HFFc6 (cell line): ENCODE measurements at places on chromosomes 3 and 15.
A peak's percentile ranks its signal among the peaks of the same experiment; 100 is the strongest.

GRCh38 chr15:61530769-61531168, 301.7 kb upstream of the RORA start:
- no peak for DNase-seq

GRCh38 chr3:69319652-69320051, 66.2 kb downstream of the FRMD4B start:
- DNase-seq, result no peak

- DNase-seq, result no peak
These were observed 1.7 kb downstream of the LYSMD4 start for GRCh38 chr15:99731336-99732123.

DNA sequence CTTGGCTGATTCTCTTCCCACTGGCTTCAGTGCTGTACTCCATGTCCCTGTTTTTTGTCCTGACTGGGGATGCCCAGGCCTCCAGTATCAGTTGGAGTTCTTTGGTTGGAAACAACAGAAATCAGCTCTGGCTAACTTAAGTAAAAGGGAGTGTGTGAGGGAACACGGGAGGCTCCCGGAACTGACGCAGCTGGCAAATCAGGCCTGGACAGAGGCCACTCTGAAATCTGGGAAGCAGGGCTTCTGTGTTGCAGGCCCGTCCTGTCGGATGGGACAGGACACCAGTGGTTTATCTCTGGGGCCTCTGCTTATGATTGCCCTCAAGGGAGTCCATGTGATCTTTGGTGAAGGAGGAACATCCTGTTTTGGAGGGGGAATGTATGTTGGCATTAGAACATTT, 124.3 kb downstream of the CHCHD6 start:
- no peak for DNase-seq

GRCh38 chr15:98381446-98381845, 266.9 kb upstream of the IGF1R start:
- DNase-seq, result no peak

- no peak for DNase-seq
These were observed 85.0 kb upstream of the STAC start for GRCh38 chr3:36295296-36295695.

- DNase-seq, result no peak
These were observed 400.9 kb upstream of the MCTP2 start for GRCh38 chr15:93830221-93831080.

DNA sequence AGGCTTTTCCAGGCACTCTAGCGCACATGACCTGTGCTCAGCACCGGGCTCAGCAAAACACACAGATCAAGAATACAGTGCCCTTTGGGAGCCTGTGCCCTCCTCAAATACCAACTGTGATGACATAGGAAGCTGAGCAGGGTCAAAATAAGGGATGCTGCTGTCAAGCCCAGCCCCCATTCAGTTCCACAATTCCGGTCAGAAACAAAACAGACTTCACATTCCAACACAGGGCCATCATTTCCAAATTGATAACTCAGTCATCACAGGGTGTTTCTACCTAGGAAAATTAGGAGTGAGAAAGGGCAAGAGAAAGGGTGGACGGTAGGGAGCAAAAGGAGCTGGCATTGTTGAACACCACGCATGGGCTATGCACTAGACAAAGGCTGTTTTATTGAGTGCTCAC, 158.4 kb upstream of the CCDC54 start:
- DNase-seq, result no peak

DNA sequence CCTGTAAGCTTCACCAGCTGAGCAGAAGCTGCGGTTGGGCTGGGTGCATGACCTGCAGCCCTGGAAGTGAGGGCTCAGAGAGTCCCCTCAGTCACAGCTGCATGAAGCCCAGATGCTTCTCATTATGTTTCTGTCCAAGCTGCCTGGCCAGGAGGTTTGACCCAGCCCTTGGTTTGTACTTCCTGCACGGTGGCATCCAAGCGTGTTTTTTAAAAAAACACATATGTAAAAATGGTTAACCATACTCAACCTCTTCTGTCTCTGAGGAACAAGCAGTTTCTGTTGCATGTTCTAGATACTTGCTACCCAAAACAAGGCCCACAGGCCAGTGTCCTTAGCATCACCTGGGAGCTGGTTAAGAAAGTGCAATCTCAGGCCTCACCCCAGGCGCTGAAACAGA, 76.0 kb upstream of the ATP10A start:
- DNase-seq, result no peak

DNA sequence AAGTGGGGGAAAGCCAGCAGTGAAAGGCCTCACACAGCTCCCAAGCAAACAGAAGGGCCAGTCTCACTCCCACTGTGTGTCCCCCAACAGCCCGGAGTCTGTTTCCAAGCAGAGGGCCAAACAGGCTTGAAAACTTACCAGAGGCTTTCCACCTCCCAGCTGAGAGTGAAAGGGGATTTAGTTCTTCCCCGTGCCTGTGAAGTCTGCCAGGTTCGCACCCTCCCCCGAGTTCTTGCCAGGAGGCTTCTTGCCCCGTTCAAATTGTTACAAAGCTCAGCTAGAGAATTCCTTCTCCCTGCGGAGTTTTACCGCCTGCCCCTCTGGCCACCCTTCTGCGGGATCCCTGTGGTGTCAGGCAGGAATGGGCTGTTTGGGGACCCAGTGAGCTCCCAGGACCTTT, 68.0 kb upstream of the WNT7A start:
- no peak for DNase-seq

DNA sequence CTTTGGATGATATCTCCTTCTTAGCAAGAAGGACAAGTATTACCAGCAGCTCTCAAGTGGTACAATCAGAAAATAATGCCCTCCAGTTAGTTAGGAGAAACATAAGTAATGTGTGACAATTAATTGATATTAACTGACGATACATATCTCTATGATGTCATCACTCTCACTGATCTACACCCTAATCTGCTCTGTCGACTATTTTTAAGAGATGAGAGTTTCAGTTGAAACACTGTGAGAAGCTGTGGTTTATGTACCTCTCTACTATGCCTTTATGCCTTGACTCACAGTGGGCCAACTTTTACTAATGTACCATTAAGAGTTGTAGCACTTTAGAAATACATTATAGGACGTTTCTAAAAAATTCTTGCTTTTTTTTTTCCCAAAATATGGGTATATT, 8.6 kb downstream of the CEP152 start:
- DNase-seq, result no peak

DNA sequence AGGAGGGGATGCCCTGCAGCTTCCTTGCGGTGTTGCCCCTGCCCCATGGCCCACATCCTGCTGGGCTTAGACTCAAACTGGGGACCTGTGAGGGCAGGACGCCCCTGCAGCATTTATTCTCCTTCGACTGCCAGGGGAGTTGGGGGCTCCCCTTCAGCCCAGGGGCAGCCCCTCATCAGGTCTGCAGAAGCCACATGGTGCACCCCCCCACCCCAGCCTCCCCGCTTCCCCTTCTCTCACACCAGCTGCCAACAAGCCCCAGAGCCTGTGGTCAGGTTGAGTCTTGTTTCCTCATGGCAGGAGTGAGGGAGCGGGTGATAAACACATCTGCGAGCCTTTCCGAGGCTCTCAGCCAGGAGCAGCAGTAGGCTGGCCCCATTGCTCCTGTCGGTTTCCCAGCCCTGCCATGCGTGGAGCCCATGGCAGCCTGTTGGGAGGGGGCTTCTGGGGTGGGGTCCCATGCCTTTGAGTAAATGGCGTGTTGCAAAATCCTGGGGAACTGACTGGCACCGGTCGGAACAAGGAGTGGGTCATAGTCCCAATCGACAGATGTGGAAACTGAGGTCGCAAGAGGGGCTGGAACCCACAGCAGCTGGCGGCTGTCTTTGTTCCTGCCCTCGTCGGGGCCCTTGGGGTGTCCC, 27.8 kb downstream of the WNT7A start:
- DNase-seq, result no peak

DNA sequence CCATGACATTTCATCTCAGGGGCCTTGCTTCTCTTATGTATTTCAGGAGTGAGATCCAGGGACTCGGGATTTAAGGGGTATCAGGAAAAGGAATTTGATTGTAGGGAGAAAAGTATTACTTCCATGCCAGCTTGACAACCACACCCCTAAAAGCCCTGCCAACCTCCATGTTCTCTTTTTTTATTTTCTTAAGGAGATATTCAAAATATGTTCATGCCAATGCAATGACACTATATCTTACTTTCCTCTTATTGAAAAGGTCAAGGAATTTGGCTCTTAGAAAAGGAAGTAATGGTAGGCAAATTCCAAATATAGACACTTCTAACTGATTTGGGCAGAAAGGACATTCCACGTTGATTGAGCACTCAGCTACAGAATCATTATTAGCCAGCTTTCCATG, 407.5 kb upstream of the NECTIN3 start:
- DNase-seq, result peak; percentile 2

DNA sequence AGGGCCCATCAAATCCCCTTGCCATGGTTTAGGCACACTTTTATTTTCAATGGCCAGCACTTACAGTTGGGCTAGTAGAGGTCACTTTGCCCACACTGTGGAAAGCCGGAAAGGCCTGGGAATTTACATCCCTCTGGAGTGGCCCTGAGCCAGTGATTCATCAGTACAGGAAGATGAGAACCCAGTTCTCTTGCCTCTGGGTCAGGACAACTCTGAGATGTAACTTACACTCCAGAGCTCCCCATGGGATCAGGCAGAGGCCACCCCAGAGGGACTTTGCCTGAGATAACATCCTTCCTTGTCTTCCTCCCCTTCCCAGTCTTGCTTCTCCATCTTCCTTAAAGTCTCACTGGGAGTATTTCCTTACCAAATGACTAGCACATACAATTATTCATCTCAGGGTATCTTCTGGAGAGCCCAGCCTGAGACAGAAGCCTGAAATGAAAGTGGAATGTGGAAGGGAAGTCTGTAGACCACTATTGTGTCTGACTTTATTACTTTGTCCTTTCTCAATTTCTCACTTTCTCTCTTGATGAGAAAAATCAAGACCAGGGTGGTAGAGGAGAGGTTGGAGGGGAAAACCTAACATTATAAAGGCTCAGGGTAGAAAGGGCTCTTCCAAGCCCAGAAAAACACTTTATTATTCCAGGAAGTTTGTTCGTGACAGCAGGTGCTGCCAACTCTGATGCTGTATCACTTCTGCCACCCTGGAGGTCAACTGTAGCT, 220.8 kb downstream of the ZNF621 start:
- DNase-seq, result no peak

DNA sequence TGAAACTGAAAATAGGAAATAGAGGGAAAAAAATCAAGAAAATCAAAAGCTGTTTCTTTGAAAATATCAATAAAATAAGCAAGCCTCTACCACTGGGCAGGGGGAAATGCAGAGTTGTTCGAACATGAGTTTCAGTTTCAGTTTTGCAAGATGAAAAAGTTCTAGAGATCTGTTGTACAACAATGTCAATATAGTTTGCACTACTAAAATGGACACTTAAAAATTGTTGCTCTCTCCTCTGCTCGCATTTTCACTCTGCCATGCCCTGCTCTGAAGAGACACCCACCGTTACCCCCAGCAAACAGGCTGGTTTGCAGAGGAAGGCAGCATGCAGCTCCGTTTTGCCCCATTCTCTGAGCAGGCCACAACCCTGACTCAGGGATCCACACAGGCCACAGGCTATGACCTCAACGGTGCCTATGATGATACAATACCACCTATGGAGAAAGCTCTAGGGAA, 64.5 kb downstream of the ZNF148 start:
- DNase-seq, result no peak

- DNase-seq, result no peak
These were observed 945.1 kb downstream of the ROBO1 start for GRCh38 chr3:78822726-78823125.

DNA sequence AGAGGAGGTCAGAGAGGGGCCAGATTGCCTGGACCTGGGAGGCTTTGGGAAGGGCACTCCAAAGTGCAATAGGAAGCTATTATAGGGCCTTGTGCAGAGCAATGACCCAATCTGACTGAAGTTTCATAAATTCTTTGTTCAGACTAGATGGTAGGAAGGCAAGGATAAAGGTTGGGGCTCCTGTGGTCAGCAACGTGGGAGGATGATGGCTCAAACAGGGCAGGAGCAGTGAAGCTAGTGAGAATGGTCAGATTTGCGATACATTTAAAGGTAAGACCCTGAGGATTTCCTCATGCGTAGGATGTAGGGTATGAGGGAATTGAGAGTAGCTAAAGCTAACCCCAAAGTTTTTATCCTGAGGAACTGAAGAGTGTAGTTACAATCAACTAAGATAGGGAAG, 139.0 kb downstream of the USP13 start:
- no peak for DNase-seq

DNA sequence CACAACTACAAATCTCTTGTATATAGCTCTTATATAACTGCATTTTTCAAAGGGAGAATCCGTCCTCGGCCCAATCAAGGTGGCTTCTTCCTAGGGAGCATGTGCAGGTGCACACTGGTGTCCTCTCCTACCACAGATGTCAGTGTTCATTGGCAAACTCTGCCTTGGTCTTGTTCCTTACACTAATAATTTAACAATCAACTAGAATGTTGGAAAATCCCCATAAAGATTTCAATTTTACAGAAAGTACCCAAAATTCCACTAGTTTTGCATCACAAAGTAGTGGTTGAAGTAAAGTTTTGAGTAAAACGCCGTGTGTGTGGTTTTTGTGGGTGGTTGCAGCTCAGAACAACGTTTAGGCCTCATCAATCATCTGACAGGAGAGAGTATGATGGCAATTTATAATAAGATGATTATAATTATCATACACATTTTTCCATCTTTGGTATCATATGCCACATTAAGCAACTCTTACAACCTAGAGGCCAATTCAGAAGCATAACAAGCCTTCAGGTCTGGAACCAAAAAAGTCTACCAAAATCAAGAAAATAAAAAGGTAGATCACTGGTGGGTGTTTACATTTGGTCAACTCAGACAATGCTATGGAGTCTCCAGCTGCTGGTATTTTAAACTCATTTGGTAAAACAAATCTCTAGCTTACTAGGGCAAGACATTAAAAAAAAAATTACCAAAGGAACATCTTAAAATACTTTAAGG, 128.9 kb upstream of the BHLHE40 start:
- no peak for DNase-seq

- no peak for DNase-seq
These were observed 12.0 kb downstream of the RPL32 start for GRCh38 chr3:12829404-12829803.

DNA sequence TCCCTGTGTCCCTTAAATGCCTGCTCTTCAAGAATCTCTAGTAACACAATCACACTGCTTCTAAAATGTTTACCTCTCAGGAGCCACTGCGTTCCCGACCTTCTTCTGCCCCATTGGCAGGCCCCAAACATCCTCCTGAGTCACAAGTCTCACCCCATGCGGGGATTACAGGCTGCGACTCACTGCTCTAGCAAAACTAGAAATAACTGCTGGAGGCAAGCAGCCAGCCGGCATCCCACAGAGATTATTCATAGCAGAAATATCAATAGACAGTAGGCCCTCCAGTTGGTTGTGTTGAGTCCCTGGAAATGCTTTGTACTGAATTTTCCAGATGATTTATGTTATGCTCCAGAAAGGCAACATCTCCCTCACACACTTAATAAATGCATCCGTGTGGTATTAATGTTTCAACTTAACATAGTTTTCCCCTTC, 64.8 kb downstream of the RFTN1 start:
- peak; percentile 96 for DNase-seq

GRCh38 chr15:41492597-41493204, 973 bp upstream of the ITPKA start:
- DNase-seq, result no peak
